ENCODE measurements at places on chromosomes 7 and 10.

GRCh38 chr10:49538381-49539319 is at the start of gene ERCC6:
TSS of gene ERCC6 (minus strand) at chr10:49539121.
- peak; percentile 98 for DNase-seq

DNA sequence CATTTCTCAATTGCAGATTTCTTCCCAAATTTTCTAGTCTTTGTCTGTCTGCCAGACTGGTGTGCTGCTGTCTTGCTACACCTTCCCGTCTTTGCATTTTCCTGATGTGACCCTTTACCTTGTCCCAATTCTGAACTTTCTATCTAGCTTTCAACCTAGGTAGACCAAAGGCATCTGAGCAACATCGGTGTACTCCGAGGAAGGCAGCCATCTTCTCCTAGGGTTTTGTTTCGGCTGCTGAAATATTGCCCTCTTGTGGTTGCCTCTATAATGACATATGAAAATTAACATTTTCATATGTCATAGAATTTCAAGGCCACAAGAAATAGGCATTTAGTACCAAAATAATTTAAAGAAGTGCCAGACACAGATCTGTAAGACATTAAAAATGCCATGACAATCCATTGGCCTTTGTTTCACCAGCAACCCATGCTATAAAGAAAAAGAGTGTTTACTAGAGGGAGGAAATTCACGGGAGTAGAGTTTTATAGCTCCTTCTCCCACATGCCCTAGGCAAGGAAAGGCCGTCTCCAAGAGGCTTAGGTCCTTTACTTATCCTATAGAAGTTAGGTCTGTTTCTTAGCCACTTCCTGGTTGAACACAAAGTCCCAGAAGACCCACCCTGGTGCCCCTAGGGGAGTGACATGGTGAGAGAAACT is 23.4 kb downstream of the OR9A2 start:
- no peak for DNase-seq

- no peak for DNase-seq
Measured at GRCh38 chr7:144113651-144114050, 4.3 kb downstream of the OR2A2 start.

GRCh38 chr7:106216517-106216922 is 68.3 kb downstream of the NAMPT start:
- no peak for DNase-seq

- DNase-seq, result no peak
Measured at GRCh38 chr10:99672884-99673283, 13.6 kb downstream of the ENTPD7 start.

DNA sequence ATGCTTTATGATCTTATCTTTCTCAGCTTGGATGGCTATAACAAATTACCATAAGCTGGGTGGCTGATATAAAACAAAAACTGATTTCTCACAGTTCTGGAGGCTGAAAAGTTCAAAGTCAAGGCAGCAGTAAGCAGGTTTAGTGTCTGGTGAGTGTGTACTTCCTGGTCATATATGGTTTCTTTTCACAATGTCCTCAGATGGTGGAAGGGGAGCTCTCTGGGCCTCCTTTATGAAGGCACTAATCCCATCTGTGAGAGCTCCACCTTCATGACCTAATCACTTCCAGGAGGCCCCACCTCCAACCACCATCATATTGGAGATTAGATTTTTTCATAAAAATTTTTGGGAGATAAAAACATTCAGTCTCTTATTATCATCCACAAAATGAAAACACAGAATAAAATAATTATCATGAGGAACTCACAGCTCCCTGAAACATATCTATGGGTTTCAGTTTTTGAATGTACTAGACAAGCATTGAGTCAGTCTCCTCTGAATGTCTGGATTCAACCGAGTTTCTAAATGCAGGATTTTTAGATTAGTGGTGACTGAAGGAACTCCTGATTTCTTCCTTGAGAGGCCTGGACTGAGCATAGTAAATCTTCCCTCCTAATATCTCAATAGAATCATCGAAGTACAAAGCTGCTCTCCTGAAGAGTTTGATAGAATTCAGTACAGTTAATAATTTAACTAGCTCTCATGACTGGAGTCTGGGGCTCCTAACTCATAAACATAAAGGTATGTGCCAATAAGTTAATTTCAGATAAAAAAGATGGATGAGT is 8.0 kb downstream of the CDC14C start:
- no peak for DNase-seq

- DNase-seq, result peak; percentile 84
Measured at GRCh38 chr10:70052462-70053217, at the start of gene MACROH2A2. TSS of gene MACROH2A2 (plus strand) at chr10:70052846. CDS start at chr10:70075659, 22,813 bp downstream.

GRCh38 chr7:143015084-143015483 is 11.8 kb downstream of the OR9A2 start:
- no peak for DNase-seq

DNA sequence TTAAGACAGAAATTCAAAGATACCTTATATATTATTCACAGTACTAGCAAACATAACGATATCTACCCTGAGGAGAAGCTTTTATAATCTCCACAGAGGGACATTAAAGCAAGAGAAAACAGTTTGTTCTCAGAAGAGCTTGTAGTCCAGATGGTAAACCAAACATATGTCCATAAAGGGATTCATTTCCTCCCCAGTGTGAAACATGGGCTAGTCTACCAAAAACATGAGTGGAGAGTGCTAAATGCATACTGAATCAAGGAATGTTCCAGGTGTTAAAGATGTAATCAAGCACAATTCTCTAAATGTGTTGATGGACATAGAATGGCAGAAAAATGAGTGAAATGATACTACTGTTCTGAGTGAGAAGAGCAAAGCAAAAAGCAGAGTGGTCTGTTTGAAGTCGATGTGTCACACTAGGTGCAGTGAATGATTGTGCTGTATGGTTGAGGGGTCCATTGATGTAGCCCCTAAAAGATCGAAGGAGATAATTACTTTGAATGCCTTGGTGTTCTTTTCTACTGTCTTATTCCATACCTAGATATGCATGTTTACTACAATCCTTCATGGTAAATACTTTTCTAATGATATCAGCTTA is 25.3 kb downstream of the BCAP29 start:
- no peak for DNase-seq

- no peak for DNase-seq
Measured at GRCh38 chr10:110268442-110268841, 36.3 kb downstream of the SMNDC1 start.

- no peak for DNase-seq
Measured at GRCh38 chr7:128422842-128423241, 13.1 kb upstream of the IMPDH1 start.
